ENCODE measurements at places on chromosomes 11 and 22. TPM values are rescaled to one million over a fixed set of nuclear protein-coding genes. Genes with fewer than 3 reads are reported as not detected.

The WNT11 gene
- not detected for total RNA-seq

The PTGDR2 gene
- total RNA-seq, result not detected

The HEPHL1 gene
- total RNA-seq, result not detected

The HEPN1 gene
- not detected for total RNA-seq

The LMO1 gene
- total RNA-seq, result not detected

The TMEM45B gene
- not detected for total RNA-seq

The CHKB gene
- total RNA-seq, result 20.2 TPM

The OR5P2 gene
- not detected for total RNA-seq

The CTSW gene
- 0.71 TPM for total RNA-seq

The PDE2A gene
- 0.86 TPM for total RNA-seq

The TRPM5 gene
- not detected for total RNA-seq

The PPARA gene
- total RNA-seq, result 10.1 TPM

The OR52I2 gene
- not detected for total RNA-seq

Data from myometrial cell (primary cell).